ENCODE measurements at places on chromosomes 5 and 9.
A peak's percentile ranks its signal among the peaks of the same experiment; 100 is the strongest.

GRCh38 chr9:35112257-35113020, 3.2 kb downstream of the ATOSB start:
- peaks cover 73% of the 10 kb centered on the region for H3K4me1 ChIP-seq
- peak overlapping the region; percentile 72 for H3K4me3 ChIP-seq
- peaks cover 17% of the 10 kb centered on the region for H3K36me3 ChIP-seq

DNA sequence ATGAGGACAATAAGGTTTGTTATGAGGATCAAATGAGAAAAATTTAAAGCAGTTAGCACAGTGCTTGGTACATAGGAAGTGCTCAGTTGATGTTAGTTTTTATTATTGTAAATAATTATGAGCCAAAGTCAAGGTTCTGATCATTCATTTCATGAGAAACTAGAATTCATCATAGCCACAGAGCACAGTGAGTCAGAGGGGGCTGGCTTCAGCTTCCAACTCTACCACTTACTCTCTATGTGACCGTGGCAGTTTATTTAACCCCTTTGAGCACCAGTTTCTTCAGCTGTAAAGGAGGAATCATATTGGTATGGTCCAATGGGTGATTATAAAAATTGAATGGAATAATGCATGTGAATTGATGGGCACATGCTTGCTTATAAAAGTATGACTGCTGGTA, 39.4 kb downstream of the KLHL3 start:
- H3K36me3 ChIP-seq: peaks cover 7% of the 10 kb centered on the region
- peak overlapping the region; percentile 74 for H3K27ac ChIP-seq
- no peaks in the 10 kb centered on the region for H3K27me3 ChIP-seq
- DNase-seq: no peak

GRCh38 chr5:26610577-26610976, 427.8 kb downstream of the CDH9 start:
- no peaks in the 10 kb centered on the region for H3K27me3 ChIP-seq
- no peak overlapping the region for H3K27ac ChIP-seq
- no peak for DNase-seq
- no peak overlapping the region for H3K4me3 ChIP-seq
- H3K4me1 ChIP-seq: no peaks in the 10 kb centered on the region
- no peaks in the 10 kb centered on the region for H3K36me3 ChIP-seq

DNA sequence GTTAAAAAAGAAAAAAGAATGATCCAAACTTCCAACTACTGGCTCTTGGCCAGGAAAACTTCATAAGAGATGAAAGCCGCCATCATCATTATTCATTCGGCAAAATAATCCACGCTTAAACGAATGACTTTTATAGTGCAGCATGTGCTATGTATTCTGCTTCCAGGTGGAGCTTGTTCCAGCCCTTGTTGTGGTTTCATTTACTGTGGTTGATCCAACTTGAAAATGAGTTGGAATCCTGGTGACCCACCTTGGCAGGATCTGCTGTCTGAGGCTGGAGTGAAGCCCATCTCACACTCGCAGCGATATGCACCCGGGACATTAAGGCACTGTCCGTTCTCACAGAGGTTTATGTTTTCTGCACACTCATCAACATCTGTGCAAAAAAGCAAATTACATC, 209.6 kb downstream of the FBN2 start:
- DNase-seq: no peak
- H3K27me3 ChIP-seq: no peaks in the 10 kb centered on the region
- no peaks in the 10 kb centered on the region for H3K4me1 ChIP-seq
- no peak overlapping the region for H3K27ac ChIP-seq
- no peak overlapping the region for H3K4me3 ChIP-seq
- H3K36me3 ChIP-seq: peaks cover 2% of the 10 kb centered on the region

- no peaks in the 10 kb centered on the region for H3K36me3 ChIP-seq
- no peak for DNase-seq
- H3K27ac ChIP-seq: no peak overlapping the region
Observed at GRCh38 chr9:117868594-117868993, 164.4 kb downstream of the TLR4 start.

GRCh38 chr5:8766448-8766847, 779.4 kb downstream of the SEMA5A start:
- no peak overlapping the region for H3K27ac ChIP-seq
- no peak for DNase-seq
- no peaks in the 10 kb centered on the region for H3K27me3 ChIP-seq
- H3K36me3 ChIP-seq: no peaks in the 10 kb centered on the region
- H3K4me3 ChIP-seq: no peak overlapping the region

GRCh38 chr9:21974343-21974721, 19.9 kb downstream of the CDKN2A start:
- DNase-seq: no peak
- H3K36me3 ChIP-seq: peaks cover 11% of the 10 kb centered on the region
- no peak overlapping the region for H3K27ac ChIP-seq
- H3K4me3 ChIP-seq: peak overlapping the region; percentile 84
- peaks cover 100% of the 10 kb centered on the region for H3K27me3 ChIP-seq

GRCh38 chr9:131423171-131423581, 29.3 kb downstream of the PRRC2B start:
- no peak overlapping the region for H3K4me3 ChIP-seq
- peaks cover 74% of the 10 kb centered on the region for H3K4me1 ChIP-seq
- H3K27me3 ChIP-seq: no peaks in the 10 kb centered on the region
- peaks cover 23% of the 10 kb centered on the region for H3K36me3 ChIP-seq

GRCh38 chr5:159971931-159972461, 36.9 kb upstream of the TTC1 start:
- no peak overlapping the region for H3K27ac ChIP-seq
- H3K27me3 ChIP-seq: peaks cover 78% of the 10 kb centered on the region
- no peak for DNase-seq

GRCh38 chr5:42840269-42840668, 28.6 kb upstream of the SELENOP start:
- DNase-seq: no peak
- peaks cover 22% of the 10 kb centered on the region for H3K27me3 ChIP-seq
- H3K27ac ChIP-seq: no peak overlapping the region
- H3K4me3 ChIP-seq: no peak overlapping the region

GRCh38 chr9:132694144-132694543, 23.9 kb downstream of the GTF3C4 start:
- peak; percentile 13 for DNase-seq
- H3K4me1 ChIP-seq: peaks cover 4% of the 10 kb centered on the region
- H3K27me3 ChIP-seq: peaks cover 10% of the 10 kb centered on the region
- no peak overlapping the region for H3K27ac ChIP-seq
- H3K36me3 ChIP-seq: peaks cover 17% of the 10 kb centered on the region

DNA sequence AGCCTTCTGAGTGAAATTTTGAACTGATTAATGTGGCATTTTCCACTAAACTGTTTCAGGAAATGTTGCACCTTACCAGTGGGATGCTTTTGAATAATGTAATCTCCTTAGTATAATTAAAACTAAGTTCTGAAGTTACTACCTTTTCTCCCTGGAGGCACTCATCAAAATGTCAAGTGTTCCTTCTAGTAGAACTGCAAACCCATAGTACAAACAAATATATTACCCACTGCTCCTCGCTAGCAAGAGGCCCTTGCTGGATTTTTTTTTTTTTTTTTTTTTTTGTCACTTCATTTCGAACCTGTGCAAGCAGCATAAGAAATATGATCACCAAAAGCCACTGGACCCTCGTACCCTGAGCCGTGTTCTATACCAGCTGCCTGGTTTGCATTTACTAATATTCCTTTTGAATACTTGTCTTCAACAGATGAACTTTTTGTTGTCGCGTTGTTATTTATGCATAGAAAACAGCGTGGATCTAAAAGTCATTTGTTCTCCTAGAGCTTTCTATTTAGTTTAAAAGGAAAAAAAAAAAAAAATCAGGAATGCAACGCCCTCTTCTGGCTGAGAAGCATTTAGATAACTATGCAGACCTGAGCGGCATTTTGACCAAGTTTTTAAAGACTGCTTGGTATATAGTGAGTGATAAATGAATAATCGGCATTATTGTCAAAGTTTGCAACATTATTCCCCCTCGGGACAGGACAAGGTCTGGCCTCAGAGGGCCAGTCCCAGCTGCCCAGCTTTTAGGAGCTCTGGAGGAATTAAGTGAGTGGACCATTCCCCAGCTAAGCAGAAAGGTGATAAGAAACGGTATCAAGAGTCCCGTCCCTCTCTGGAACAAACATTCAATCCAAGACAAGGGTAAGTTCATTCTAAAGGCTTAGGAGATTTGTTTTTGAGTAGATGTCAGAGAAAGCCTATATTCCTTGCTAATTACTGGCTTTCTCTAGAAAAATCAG, 162.5 kb upstream of the KIF2A start:
- H3K4me1 ChIP-seq: no peaks in the 10 kb centered on the region
- no peak for DNase-seq
- no peak overlapping the region for H3K27ac ChIP-seq

DNA sequence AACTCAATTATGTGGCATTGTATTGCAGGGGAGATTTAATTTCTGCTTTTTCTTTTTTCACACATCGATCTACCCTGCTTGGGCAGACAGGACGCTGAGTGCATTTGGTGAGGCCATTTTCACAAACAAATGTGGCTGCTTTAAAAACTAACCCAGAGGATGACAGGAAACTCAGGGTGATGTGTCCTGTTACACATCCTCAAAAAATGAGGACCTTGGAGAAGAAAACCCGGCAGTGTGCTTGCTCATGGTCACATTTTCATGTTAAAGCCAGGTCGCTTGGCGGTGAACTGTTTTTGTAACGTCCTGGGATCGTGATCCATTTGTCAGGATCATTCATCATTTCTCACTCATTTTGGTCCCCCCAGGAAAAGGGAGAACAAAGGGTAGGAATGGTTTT, 478.3 kb upstream of the ADAMTS16 start:
- no peak overlapping the region for H3K4me3 ChIP-seq
- H3K4me1 ChIP-seq: no peaks in the 10 kb centered on the region
- no peak for DNase-seq
- H3K27ac ChIP-seq: no peak overlapping the region
- no peaks in the 10 kb centered on the region for H3K36me3 ChIP-seq

- DNase-seq: no peak
- peaks cover under 1% of the 10 kb centered on the region for H3K27me3 ChIP-seq
- H3K27ac ChIP-seq: no peak overlapping the region
- no peaks in the 10 kb centered on the region for H3K36me3 ChIP-seq
- H3K4me3 ChIP-seq: no peak overlapping the region
- no peaks in the 10 kb centered on the region for H3K4me1 ChIP-seq
Observed at GRCh38 chr5:38330207-38330606, 71.8 kb downstream of the EGFLAM start.

DNA sequence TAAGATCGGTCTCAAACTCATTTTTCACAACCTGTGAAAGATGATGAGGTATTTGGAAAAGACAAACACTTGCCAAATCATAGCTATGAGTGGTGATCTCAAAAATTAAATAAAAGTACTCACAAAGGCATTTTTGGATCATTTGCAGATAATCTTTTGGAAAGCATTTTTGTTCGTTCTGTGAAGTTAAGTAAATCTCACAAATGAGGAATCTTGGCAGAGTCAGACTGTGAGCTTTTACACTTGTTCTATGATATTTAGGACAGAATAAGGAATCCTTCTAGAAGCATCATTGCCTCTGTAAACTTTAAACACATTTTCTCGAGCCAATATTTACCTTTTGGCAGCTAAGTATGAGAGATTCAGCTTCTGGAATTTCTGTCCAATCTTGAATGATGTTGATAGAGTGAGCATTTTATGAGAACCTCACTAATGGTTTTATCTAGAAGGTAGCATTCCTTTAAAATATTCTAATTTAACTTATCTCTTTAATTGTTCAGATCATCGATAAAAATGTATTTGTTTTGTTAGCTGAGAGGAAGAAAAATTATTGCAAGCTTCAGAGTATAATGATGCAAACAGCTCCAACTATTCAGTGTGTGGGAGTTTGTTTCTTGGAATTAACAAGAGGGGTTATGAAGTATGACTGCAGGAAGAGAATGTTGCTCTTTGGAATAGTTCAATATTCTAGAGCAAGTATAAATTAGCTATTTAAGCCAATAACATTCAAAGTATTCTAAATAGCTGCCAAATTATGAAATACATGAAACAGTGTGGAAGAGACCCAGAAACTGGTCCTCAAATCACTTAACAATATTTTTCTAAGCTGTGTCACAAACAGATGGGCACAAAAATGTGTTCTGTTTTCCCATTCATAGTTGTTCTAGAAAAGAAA, 48.6 kb upstream of the SLCO6A1 start:
- H3K4me1 ChIP-seq: no peaks in the 10 kb centered on the region
- H3K36me3 ChIP-seq: peaks cover 2% of the 10 kb centered on the region
- H3K27me3 ChIP-seq: peaks cover 22% of the 10 kb centered on the region
- no peak overlapping the region for H3K27ac ChIP-seq

DNA sequence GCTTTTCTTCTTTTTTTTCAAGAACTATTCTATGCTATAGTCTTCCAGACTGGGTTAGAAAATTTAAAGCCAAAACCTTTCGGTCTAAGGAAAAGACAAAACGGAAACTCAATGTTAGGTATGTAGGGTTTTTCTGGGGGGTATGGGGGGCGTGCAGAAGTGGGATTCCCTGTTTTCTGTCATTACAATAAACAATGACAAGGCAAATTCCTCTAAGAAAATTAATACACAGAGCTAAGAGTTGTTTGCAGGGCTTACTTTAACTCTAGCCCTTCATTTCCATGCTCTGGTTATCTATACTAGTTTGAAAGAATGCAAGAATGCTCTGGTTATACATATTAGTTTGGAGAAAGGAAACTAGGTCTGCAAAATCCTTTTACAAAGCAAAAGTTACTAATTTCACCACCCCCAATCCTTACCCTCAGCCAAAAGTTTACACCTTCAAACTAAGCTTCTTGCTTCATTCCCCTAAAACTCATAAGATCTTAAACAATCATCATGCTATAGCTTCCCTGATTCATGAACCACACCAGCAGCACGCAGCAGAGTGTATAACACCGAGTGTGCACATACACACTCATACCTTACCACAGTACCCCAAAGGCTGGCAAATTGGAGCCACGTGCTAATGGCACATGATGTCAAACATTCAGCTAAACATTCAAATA, 89.1 kb upstream of the NR5A1 start:
- no peak overlapping the region for H3K27ac ChIP-seq
- peaks cover 85% of the 10 kb centered on the region for H3K27me3 ChIP-seq
- no peaks in the 10 kb centered on the region for H3K36me3 ChIP-seq
- no peak overlapping the region for H3K4me3 ChIP-seq

- no peaks in the 10 kb centered on the region for H3K27me3 ChIP-seq
- no peak for DNase-seq
- no peaks in the 10 kb centered on the region for H3K4me1 ChIP-seq
- H3K27ac ChIP-seq: no peak overlapping the region
Observed at GRCh38 chr9:12880406-12881015, 105.7 kb downstream of the LURAP1L start.

- H3K4me3 ChIP-seq: no peak overlapping the region
- no peaks in the 10 kb centered on the region for H3K27me3 ChIP-seq
- peaks cover 6% of the 10 kb centered on the region for H3K36me3 ChIP-seq
- no peak for DNase-seq
- H3K4me1 ChIP-seq: peaks cover 28% of the 10 kb centered on the region
- no peak overlapping the region for H3K27ac ChIP-seq
Observed at GRCh38 chr9:71681104-71681707, 87.1 kb downstream of the CEMIP2 start.

DNA sequence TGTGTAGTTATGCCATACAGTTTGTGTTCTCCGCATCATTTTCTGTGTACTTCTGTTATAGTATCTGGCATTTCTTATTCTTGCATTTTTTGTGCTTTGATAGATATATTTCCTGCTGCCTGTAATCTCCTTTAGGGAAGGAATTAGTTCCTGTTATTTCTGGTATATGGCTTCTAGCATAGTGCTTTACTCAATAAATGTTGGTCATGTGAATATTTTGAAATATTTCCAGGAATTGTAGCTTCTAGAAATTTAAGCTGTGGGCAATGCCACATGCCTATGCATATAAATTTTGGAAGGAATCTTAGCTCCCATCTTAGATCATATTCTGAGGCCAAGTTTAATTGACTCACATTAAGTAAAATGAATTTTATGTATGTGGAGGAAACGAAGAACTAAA, 11.5 kb upstream of the PRRC1 start:
- DNase-seq: no peak
- H3K36me3 ChIP-seq: peaks cover 2% of the 10 kb centered on the region
- no peaks in the 10 kb centered on the region for H3K4me1 ChIP-seq
- H3K27me3 ChIP-seq: peaks cover 12% of the 10 kb centered on the region

All from central memory CD8-positive, alpha-beta T cell (primary cell).